ENCODE measurements at places on chromosomes 12 and 14.

- DNase-seq = no peak
These were observed 19.2 kb downstream of the CLIP1 start for GRCh38 chr12:122403115-122403770.

DNA sequence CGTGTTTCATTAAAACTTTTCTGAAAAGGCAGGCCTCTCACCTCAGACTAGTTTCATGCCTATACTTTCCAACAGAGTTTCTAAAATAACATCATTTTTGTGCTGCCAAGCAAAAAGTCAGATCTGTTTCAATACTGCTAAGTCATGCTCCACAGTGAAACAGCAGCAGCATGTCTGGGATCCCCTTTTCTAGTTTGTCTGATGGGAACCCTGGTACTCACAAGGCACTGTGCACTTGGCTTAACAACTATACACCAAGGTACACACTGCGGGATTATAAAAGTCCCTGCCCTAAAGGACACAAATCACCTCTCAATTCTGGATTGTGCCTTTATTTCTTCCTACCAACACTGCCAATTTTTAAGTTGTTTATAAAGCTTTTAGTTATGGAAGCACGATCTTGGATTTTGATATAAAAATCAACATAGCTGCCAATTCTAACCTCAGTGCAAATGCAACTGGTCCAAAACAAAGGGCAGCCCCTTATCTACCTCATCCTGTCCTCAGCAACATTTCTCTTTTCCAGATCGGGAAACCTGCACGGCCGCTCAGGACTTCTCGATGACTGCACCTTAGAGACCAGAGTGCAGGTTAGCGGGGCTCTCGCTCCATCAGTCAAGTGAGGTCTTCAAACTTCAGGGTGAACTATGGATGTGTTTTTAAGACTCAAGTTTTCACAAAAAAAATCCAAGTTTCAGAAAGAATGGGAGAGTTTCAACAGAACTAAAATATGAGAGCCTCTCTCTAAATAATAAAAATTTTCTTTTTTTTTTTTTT is 1.7 kb upstream of the EIF5 start:
- no peak for DNase-seq

DNA sequence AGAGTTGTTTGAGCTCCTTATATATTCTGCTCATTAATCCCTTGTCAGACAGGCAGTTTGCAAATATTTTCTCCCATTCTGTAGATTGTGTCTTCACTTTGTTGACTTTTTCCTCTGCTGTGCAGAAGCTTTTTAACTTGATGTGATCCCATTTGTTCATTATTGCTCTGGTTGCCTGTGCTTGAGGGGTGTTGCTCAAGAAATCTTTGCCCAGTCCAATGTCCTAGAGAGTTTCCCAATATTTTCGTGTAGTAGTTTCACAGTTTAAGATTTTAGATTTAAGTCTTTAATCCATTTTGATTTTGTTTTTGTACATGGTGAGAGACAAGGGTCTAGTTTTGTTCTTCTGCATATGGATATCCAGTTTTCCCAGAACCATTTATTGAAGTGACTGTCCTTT is 19.8 kb downstream of the ABCC9 start:
- DNase-seq = no peak

GRCh38 chr12:120079411-120080400 is 36.8 kb downstream of the RAB35 start:
- DNase-seq = peak; percentile 51

- DNase-seq = no peak
These were observed 14.9 kb downstream of the SLC38A2 start for GRCh38 chr12:46357438-46358324.

- DNase-seq = no peak
These were observed 962.6 kb downstream of the AACS start for GRCh38 chr12:126027825-126028224.

GRCh38 chr12:79844693-79845092 is 90.2 kb downstream of the PPP1R12A start:
- DNase-seq = no peak

DNA sequence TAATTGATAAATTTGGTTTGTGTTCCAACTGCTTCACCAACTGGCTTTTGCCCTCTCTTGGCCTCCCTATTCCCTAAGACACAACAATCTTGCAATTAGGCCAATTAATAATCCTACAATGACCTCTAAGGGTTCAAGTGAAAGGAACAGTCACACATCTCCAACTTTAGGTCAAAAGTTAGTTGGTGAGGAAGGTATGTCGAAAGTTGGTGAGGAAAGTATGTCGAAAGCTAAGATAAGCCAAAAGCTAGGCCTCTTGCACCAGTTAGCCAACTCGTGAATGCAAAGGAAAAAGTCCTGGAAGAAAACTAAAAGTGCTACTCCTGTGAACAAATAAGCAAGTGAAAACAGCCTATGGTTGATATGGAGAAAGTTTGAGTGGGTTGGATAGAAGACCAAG is 32.6 kb downstream of the EGLN3 start:
- DNase-seq = no peak

- DNase-seq = no peak
These were observed 118.0 kb upstream of the TMEM260 start for GRCh38 chr14:56461276-56462275.

- no peak for DNase-seq
These were observed 2.2 kb downstream of the NPFF start for GRCh38 chr12:53505086-53505485.

- DNase-seq = peak; percentile 22
These were observed 192.2 kb upstream of the C14orf180 start for GRCh38 chr14:104387022-104388010.

DNA sequence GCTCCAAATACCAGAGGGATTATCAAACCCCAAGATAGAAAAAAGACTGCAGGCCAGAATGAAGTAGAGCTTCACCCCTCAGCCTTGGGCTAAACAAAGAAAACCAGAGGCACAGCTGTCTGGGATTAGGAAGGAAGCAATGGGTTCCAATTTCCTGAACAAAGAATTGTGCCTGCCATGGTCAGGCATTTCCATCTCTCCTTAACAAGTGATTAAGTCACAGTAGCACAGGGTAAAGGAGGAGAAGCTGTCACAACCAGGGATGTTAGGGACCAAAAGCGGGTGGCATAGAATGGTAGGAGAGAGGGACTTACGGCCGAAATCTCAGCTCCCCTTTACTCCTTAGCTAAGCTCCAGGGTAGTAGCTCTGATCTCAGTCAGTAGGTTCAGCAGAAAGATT is 33.9 kb downstream of the SPTLC2 start:
- no peak for DNase-seq

DNA sequence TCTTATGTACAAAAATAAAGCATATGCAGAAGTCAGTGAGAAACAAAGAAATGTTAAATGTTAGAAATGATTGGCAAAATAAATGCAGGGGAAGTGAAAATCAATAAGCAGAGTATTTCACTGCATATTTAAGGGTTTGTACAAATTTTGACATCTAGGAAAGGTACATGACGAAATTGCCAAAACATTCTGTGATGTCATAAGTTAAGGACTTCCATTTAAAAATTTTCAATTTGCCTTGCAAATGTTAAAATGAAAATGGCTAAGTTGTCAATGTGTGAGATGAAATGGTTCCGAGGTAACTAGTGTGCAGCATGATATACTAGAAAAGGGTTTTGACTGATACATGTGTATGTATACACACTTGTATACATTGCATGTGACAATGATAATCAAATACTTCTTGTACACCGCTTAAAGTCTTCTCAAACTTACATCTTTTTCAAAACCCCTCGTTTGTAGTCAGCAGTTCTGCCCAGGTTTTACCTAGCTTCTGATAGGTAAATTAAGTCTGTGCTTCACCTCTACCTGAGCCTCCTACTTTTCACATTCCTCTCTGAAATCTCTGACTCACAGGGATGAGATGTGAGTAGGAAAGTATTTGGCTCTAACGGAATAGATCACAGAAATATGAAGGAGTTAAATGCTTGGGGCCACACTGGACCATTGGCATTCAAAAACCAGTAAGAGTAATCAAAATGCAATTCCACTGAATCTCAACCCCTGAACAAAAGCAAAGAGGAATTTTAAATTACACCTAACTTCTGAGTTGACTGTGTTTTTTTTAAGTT is 442.4 kb upstream of the FOXG1 start:
- DNase-seq = no peak
